ENCODE measurements at places on chromosomes 6 and 20. TPM values are rescaled to one million over a fixed set of nuclear protein-coding genes. Genes with fewer than 3 reads are reported as not detected.

Gene GRM4
- total RNA-seq: 4.2 TPM

DNA sequence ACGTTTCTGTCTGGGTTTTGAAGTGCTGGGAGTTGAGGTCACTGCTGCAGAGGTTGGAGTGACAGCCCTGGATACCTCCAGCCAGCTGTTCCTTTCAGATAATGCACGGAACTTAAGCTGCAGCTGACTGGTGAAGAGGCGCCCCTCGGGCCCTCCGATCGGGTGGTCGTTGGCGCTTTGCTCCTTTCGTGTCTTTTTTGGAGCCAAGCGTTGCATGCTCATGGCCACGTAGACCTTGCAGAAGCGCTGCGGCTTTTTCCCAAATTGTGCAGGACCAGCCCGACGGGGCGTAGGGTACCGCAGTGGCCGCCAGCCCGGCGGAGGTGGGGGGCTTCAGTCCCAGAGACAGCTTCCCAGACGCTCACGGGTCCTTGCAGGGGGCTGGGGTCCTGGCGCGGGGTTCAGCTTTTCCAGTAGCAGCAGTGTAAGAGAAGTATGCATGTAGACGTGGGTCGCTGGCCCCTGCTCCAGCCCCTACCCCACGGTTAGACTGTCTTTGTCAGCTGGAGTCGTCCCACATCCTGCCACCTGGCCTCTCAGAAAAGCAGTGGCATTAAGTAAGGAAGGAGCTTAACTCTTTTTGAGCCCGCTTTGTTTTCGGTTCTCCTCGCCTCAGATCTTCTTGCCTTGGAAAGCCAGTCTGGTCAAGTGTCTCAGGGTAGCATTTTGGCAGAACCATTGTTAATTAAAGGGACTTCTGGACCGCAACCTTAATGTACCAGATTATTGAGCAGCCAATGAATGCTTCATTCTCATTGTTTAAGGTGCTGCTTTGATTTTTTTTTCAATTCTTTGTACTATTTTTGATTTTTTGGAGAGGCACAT, 838 bp downstream of the TNFAIP3 start:
- no peak for DNase-seq
- peaks cover 9% of the 10 kb centered on the region for H3K27me3 ChIP-seq
- peak overlapping the region; percentile 91 for H3K27ac ChIP-seq
- H3K36me3 ChIP-seq: peaks cover 25% of the 10 kb centered on the region

GRCh38 chr6:148427333-148427732, 84.7 kb downstream of the SASH1 start:
- H3K4me3 ChIP-seq: no peak overlapping the region
- peaks cover 18% of the 10 kb centered on the region for H3K36me3 ChIP-seq
- H3K4me1 ChIP-seq: peaks cover 22% of the 10 kb centered on the region
- DNase-seq: no peak

GRCh38 chr20:50003253-50003656, 20.5 kb downstream of the SNAI1 start:
- H3K27me3 ChIP-seq: no peaks in the 10 kb centered on the region
- DNase-seq: no peak
- no peak overlapping the region for H3K4me3 ChIP-seq

DNA sequence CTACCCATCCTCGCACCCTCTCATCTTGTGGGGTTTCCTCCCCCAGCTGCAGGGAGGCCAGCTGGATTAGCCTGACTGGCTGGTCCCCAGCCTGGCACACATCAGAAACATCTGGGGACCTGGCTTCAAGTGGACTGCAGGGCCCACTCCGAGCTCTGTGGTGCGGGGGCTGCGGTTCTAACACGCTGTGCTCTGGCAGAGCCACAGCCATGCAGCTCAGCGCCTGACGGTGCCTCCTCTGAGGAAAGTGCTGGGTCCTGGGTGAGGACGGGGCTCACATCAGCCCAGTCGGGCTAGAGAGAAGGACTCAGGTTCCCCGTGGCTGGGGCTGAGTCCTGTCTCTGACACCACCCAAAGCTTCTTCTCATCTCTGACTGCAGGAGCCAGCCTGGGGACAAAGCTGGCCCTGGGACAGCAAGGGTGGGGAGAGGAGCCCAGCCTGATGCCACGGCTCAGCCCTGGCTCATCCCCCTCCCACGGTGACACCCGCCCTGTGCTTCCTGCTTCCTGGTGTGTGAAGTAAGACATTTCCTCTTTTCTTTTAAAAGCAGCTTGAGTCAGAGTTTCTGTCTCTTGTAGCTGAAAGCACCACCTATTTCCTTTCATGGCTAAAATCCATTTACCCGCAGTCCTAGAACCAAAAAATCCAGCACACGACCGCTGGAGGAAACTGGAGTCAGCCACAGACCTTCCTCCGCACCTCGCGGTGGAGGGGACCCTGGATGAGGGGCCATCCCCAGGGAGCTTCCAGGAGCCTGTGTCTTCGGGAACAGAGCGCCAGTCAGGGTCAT, 127.4 kb upstream of the AFDN start:
- H3K36me3 ChIP-seq: no peaks in the 10 kb centered on the region
- DNase-seq: no peak
- H3K27me3 ChIP-seq: peaks cover under 1% of the 10 kb centered on the region
- H3K4me3 ChIP-seq: no peak overlapping the region
- peaks cover 17% of the 10 kb centered on the region for H3K4me1 ChIP-seq

DNA sequence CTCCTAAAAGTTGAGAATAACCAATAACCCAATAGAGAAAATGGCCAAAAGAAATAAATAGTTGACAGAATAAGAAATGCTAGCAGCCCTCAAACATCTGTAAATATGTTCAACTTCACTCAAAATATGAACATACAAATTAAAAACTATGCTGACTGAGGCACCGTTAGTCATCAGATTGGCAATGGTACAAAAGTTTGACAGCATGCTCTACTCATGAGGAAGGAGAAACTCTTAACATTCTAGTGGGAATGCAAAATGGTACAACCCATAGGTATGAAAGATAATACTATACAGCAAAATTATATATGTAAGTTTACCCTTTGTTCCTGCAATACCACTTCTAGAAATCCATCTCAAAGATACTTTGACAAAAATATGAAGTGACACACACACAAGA, 1.6 kb upstream of the ZSCAN12 start:
- H3K27ac ChIP-seq: no peak overlapping the region
- H3K36me3 ChIP-seq: peaks cover 18% of the 10 kb centered on the region
- DNase-seq: no peak
- peak overlapping the region; percentile 51 for H3K4me3 ChIP-seq

DNA sequence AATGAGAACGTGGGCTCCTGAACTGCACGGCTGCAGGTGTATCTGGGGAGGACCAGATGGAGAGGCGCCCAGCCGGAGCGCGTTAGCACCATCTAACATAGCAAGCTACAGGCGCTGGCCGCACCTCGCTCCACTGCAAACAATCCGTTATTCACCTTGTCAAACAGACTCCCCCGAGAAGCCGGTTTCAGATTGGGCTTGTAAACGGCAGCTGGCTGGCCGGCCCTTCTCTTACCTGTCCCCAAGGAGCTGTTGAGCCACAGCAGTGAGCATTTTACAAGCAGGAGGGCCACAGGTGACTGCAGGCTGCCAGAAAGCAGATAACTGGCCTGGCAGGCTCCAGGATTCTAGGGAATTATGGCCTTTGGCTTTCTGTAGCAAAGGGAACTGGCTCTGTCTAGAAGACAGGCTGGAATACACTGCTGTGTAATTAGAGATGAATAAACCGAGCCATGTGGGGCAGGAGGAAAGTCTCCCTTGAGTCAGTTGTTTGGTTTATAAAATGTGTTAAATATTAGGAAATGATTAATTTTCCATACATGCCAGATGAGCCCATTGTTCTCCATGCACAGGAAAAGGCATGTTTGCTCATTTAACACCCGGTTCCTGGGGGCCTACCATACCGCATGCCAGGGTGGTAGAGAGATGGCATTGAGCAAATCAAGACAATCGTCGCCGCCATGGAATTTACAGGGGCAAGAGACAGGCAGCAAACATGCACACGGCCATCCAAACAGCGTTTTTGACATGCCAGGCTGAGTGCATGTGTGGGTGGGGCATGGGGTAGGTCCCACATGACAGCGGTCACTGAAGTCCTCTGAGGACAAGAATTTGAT, 159.3 kb downstream of the NFATC2 start:
- peaks cover 11% of the 10 kb centered on the region for H3K4me1 ChIP-seq
- no peaks in the 10 kb centered on the region for H3K27me3 ChIP-seq
- H3K36me3 ChIP-seq: no peaks in the 10 kb centered on the region

Data from type B pancreatic cell (in vitro differentiated cells).